ENCODE measurements at places on chromosomes 7 and 10. TPM values are rescaled to one million over a fixed set of nuclear protein-coding genes. Genes with fewer than 3 reads are reported as not detected.

MAGI2 gene
- total RNA-seq: 25.3 TPM

DNTT gene
- not detected for total RNA-seq

HMX3 gene
- not detected for total RNA-seq

MORN4 gene
- 12.9 TPM for total RNA-seq

FEZF1 gene
- not detected for total RNA-seq

LRRC17 gene
- 5.2 TPM for total RNA-seq

UNC5B gene
- 61.8 TPM for total RNA-seq

GRCh38 chr7:115638853-115639252 is 391.7 kb downstream of the TFEC start:
- no peak for DNase-seq

- DNase-seq: no peak
These were observed 25.1 kb upstream of the AOAH start for GRCh38 chr7:36749282-36749960.

GRCh38 chr10:50431133-50431532 is 179.8 kb upstream of the ASAH2 start:
- no peak for DNase-seq

GRCh38 chr10:68007356-68007755 is 67.7 kb downstream of the HERC4 start:
- no peak for DNase-seq

DNA sequence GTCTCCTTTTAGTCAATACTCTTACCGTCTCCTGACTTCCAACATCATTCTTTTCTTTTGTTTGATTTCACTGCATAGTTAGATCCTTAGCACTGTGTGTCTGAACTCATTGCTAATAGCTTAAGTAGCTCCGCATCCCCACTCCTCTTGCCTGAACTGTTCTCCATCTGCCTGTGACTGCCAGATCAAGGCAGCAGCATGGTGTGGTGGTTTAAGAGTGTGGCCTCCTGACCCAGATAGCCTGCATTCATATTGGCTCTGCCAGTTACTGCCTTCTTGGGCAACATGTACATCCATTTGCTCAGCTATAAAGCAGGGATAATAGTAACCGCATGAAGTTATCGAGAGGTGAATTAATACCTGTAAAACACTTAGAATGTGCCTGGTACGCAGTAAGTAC is 50.8 kb downstream of the SUFU start:
- DNase-seq: no peak
